ENCODE measurements at places on chromosomes 3 and 15.
A peak's percentile ranks its signal among the peaks of the same experiment; 100 is the strongest.

DNA sequence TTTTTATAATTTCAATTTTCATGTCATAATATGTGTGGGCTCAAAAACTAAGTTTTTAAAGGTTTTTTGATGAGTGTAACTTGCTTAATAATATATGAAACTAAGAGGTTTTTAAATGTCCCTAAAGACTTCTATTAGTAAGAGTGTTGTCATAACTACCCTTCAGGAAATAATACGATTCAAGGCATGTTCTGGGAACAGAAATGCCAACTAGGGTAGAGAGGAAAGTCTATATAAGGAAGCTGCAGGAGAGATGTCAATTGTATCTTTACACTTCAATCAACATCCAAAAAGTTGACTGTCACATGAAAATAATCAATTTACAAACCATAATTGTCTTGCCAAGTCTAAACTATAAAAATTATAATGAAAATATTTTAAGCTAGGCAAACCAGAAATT lies 76.3 kb downstream of the SMARCC1 start:
- H3K27me3 ChIP-seq, result no peaks in the 10 kb centered on the region
- no peak for DNase-seq
- no peak overlapping the region for H3K4me3 ChIP-seq
- no peaks in the 10 kb centered on the region for H3K4me1 ChIP-seq

DNA sequence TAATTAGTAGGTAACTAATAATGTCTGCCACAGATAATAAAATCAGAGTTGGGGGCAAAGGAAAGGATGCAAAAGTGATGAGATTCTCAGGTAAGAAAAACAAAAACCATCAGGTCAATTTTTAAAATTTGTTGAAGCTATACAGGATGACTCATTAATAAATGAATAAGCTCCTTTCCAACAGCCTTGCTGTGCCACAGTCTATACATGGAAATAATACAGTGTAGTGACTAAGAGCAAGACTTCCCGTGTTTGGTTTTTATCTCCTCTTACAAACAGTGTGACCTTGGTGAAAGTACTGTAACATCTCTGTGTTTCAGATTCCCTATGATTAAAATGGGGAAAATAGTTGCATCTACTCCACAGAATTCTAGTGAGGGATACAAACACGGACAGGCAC lies 331.6 kb downstream of the PYDC2 start:
- DNase-seq, result no peak
- H3K27me3 ChIP-seq, result no peaks in the 10 kb centered on the region
- H3K4me1 ChIP-seq, result no peaks in the 10 kb centered on the region
- H3K4me3 ChIP-seq, result no peak overlapping the region
- no peaks in the 10 kb centered on the region for H3K36me3 ChIP-seq
- no peak overlapping the region for H3K27ac ChIP-seq

GRCh38 chr3:174398761-174399160 lies 460.4 kb upstream of the NAALADL2 start:
- no peak overlapping the region for H3K27ac ChIP-seq
- no peak for DNase-seq
- no peaks in the 10 kb centered on the region for H3K4me1 ChIP-seq
- H3K27me3 ChIP-seq, result no peaks in the 10 kb centered on the region

DNA sequence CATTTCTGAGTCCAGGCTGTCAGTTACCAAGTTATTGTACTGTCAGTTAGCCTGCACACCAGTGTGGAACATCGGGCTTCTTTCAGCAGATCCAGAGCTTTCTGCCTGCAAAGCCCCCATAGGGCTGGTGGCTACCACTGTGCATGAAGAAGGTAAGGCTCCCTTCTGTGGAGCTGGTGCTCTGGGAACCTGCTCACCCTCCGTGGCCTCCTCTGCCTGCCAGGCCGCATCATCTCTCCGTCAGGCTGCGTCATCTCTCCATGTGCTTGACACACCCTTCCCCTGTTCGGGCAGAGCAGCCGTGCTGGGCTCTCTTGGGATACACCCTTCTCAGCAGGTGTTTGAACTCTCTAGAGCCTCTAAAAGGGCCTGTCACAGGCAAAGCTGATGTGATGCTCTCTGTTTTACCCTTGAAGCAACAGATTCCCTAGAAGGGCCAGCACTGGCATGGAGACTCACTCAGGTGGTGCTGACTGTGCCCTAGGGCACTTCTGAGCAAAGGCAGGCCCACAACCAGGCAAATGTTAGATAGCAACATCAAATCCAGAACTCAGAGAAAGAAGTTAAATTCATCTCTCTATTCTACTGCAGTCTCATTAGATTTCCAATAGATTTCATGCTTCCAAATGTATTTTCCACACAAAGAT lies 261.1 kb downstream of the EPHB1 start:
- no peak for DNase-seq
- H3K4me3 ChIP-seq, result no peak overlapping the region
- H3K4me1 ChIP-seq, result no peaks in the 10 kb centered on the region
- no peak overlapping the region for H3K27ac ChIP-seq
- no peaks in the 10 kb centered on the region for H3K36me3 ChIP-seq

DNA sequence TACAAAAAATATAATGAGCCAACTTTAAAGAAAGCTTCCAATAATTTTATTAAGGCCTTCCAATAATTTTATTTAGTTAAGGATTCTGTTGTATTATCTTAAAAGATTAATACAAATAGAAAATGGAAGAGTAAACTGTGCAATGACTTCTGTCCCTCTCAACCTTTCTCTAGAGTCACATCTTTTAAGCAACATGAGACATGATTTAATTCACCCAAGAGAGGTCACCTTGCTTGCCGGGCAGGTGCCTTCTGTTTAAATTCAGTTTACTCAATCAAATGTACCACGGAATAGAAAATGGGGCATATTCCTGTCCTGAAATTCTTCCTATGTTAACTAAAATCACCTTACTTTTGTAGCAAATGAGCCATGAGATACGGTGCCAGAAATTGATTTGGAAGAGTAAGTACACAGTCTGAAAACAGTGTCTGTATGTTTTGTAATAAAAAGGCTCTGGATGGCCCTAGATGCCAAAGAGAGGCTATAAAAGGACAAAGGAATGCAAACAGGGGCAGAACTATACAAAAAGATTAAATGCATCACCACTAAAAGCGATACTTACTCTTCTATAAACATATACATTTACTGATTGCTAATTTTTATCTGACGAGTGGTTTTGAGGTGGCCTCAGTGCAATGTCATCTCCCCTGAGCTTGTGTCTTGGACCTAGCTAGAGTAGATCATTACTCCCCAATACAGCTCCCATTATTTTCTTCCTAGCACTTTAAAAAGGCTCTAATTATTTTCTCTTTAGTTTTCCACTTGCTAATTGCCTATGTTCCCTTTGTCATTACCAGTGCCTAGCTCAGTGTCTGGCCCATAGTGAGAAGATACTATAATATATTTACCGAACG lies 134.0 kb downstream of the FHIT start:
- no peaks in the 10 kb centered on the region for H3K27me3 ChIP-seq
- no peaks in the 10 kb centered on the region for H3K4me1 ChIP-seq

- H3K27me3 ChIP-seq, result no peaks in the 10 kb centered on the region
- H3K27ac ChIP-seq, result no peak overlapping the region
- H3K4me3 ChIP-seq, result no peak overlapping the region
- DNase-seq, result peak; percentile 91
- no peaks in the 10 kb centered on the region for H3K36me3 ChIP-seq
- peaks cover 6% of the 10 kb centered on the region for H3K4me1 ChIP-seq
Observed at GRCh38 chr3:99920481-99921376, 103.1 kb downstream of the CMSS1 start.

GRCh38 chr3:132381348-132381944 lies 35.9 kb upstream of the DNAJC13 start:
- DNase-seq, result no peak
- H3K27ac ChIP-seq, result no peak overlapping the region
- no peaks in the 10 kb centered on the region for H3K4me1 ChIP-seq
- H3K36me3 ChIP-seq, result no peaks in the 10 kb centered on the region

- no peaks in the 10 kb centered on the region for H3K36me3 ChIP-seq
- no peaks in the 10 kb centered on the region for H3K27me3 ChIP-seq
- H3K27ac ChIP-seq, result no peak overlapping the region
- H3K4me1 ChIP-seq, result no peaks in the 10 kb centered on the region
- no peak overlapping the region for H3K4me3 ChIP-seq
Observed at GRCh38 chr3:134970895-134971294, 175.8 kb downstream of the EPHB1 start.

- peaks cover 2% of the 10 kb centered on the region for H3K4me1 ChIP-seq
- H3K27ac ChIP-seq, result no peak overlapping the region
- no peak for DNase-seq
- H3K27me3 ChIP-seq, result no peaks in the 10 kb centered on the region
- no peak overlapping the region for H3K4me3 ChIP-seq
- H3K36me3 ChIP-seq, result no peaks in the 10 kb centered on the region
Observed at GRCh38 chr3:152459572-152459971, 190.8 kb downstream of the MBNL1 start.

DNA sequence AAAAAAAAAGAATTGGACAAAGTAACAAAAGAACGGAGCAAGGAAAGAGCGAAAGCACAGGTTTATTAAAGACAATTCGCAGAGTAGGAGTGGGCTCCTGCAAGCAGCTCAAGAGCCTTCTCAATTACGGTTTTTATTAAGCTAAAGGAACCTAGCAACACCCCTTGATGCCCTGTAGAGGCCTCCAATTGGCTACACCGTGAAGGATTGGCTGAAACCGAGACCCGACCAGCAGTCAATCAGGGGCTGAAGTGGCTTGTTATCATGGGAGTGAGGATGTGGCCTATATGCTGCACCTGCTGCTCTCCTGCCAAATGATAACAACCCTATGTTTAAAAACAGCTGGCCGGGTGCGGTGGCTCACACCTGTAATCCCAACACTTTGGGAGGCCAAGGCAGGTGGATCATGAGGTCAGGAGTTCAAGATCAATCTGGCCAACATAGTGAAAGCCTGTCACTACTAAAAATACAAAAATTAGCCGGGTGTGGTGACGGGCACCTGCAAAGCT lies 20.4 kb upstream of the AP3B2 start:
- no peak for DNase-seq
- H3K27me3 ChIP-seq, result no peaks in the 10 kb centered on the region
- no peaks in the 10 kb centered on the region for H3K36me3 ChIP-seq
- H3K4me3 ChIP-seq, result no peak overlapping the region
- no peaks in the 10 kb centered on the region for H3K4me1 ChIP-seq

- no peak overlapping the region for H3K4me3 ChIP-seq
- no peaks in the 10 kb centered on the region for H3K27me3 ChIP-seq
- DNase-seq, result no peak
- no peaks in the 10 kb centered on the region for H3K4me1 ChIP-seq
Observed at GRCh38 chr3:185387646-185388045, 24.7 kb downstream of the MAP3K13 start.

GRCh38 chr15:74821091-74821789 lies 5.2 kb upstream of the CPLX3 start:
- no peak overlapping the region for H3K27ac ChIP-seq
- H3K27me3 ChIP-seq, result peaks cover 2% of the 10 kb centered on the region
- H3K4me1 ChIP-seq, result peaks cover 3% of the 10 kb centered on the region
- DNase-seq, result peak; percentile 72

DNA sequence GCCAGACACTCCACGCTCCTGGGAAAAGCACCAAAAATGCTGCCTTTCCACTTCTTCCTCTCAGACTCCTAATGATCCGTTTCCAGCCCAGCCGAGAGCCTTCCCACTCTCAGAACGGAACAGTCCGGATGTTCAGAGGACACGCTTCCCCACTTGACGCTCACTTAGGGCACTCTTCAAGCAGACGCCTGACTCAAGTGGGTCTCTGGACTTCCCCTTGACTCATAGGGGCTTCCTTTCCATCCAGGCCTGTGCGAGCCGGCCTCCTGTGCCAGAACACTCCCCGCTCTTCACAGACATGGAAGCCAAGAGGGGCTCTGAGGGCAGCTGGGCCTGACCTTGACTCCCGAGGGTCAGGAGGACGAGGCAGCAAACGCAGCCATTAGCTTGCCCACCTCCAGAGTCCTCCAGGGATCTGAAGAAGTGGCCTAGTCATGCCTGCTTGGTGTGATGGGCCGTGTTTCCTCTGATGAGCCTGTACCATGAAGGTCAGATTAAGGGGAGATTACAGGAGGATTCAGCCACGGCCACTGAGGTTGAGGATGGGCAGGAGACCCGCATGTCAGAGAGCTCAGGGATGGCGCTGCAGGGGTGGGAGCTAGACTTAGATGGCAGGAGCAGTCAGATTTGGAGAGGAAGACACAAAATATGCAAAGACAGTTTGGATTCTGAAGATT lies 114.7 kb upstream of the TLE3 start:
- no peaks in the 10 kb centered on the region for H3K27me3 ChIP-seq
- H3K36me3 ChIP-seq, result no peaks in the 10 kb centered on the region
- H3K4me1 ChIP-seq, result peaks cover 5% of the 10 kb centered on the region

DNA sequence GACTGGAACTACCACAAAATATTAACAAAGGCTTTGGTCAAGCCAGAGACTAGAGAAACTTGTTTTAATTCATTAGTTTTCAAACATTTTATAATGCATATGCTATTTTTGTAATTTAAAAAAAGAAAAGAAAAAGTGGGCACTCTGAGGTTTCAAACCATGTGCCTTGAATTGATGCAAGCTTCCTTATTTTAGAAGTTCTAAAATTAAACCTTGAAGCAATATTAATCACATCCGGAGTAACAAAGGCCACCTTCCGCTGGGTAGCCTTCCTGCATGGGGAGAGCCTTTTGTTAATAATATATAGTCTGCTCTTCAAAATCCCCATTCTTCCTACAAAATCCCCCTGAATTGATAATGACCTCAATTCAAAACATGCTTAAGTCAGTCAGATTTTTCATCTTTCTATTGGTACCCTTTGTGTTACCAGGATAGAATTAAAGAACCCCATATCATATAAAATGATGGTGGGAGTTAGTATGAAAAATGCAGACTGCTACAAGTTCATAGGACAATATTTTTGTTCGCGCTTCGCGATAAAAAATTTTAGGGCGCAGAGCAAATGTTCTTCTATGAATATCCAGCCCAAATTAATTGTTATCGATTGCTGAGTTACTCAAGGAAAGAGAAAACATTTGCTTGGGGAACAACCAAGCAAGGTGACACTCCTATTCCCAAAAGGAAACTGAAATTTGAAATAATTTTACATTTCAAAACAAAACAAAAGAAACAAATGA lies 30.6 kb downstream of the LDHAL6B start:
- no peaks in the 10 kb centered on the region for H3K4me1 ChIP-seq
- no peaks in the 10 kb centered on the region for H3K36me3 ChIP-seq
- no peak overlapping the region for H3K27ac ChIP-seq
- no peak for DNase-seq
- H3K4me3 ChIP-seq, result no peak overlapping the region

DNA sequence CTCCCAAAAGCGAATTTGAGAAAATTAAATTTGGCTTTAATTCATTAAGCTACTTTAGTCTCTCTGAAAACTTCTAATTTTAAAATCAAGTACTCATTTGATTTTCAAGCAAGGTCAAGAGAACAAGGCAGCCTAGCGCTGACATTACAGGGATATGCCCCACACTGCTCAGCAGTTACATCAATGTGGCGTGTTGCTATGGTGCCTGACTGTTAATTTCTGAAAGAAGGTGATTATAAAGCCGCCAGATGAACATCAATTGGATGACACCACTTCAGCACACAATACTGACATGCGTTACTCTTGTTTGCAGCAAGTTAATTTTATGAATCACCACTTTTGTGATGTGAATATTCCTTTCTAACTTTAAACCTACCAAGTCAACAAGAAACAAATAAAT lies 284.4 kb downstream of the FOXP1 start:
- DNase-seq, result no peak
- no peak overlapping the region for H3K4me3 ChIP-seq
- no peaks in the 10 kb centered on the region for H3K36me3 ChIP-seq
- no peaks in the 10 kb centered on the region for H3K4me1 ChIP-seq

- no peaks in the 10 kb centered on the region for H3K27me3 ChIP-seq
- no peak for DNase-seq
- H3K27ac ChIP-seq, result no peak overlapping the region
- H3K4me3 ChIP-seq, result no peak overlapping the region
Observed at GRCh38 chr15:25250906-25251622, 187.8 kb downstream of the UBE3A start.

Data from mesendoderm (in vitro differentiated cells).